ENCODE measurements at places on chromosomes 11 and 22.

DNA sequence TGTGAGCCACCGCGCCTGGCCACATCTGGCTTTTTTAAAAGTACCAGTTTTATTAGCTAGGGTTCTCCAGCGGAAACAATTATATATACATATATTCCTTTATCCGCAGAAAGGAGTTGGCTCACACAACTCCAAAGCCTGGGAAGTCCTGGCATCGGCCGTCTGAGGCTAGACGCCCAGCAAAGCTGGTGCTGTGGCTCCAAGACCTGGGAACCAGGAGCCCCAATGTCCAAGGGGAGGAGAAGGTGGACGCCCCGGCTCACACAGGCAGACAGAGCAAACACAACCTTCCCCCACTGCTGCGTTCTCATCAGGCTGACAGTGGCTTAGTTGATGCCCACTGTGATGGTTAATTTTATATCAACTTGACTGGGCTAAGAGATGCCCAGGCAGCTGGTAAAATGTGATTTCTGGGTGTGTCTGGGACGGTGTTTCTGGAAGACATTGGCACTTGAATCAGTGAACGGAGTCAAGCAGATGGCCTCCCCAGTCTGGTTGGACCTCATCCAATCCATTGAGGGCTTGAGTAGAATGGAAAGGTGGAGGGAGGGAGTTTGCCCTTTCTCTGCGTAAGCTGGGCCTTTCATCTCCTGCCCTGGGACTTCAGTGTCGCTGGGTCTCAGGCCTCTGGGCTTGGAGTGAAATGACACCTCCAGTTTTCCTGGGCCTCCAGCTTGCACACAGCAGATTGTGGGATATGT lies 904.4 kb downstream of the BRD1 start:
- no peak for DNase-seq

GRCh38 chr11:34632105-34632791 lies 11.4 kb downstream of the EHF start:
- DNase-seq = no peak

GRCh38 chr11:39617971-39618370 lies 1841.5 kb downstream of the LRRC4C start:
- DNase-seq = no peak

DNA sequence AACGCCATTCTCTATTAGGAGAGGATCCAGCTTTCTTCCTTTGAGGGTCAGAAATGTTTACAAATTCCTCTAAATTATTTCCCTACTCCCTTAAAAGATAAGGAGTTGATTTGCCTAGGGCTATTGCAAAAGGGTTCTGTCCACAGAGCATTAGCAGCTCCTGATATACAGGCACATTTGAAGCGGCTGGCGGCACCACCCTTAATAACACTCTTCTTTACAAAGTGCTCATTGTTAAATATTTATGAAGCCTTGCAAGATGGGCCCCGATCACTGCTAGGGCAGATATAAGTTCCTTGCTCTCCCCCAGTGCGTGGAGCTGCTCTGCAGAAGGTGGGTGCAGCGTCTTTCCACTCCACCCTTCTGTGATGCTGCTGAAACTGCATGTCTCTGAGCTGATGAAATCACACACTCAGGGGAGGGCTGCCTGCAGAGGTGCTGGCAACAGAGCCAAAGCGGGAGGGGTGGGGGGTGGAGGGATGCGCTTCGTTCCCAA lies 116.7 kb upstream of the NTM start:
- DNase-seq = no peak

DNA sequence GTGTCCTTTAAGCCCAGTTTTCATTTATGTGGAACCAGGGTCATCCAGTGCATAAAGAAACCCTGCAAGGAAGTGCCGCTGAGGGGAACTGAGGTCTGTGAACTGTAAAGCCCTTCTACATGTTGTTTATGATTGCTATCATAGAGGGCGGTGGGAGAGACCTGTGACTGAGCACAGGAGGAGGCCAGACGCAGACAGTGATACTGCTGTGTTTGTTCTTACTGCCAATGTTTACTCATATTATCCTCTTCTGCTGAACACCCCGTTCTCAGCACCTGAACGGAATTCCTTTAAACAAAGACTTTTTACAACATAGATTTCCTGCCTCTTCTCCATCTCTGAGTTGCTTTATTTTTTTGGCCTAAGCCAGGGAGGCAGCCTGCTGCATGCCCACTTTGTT lies 967 bp upstream of the GALNT18 start:
- no peak for DNase-seq

GRCh38 chr11:65912845-65913244 lies 6.0 kb downstream of the C11orf68 start:
- no peak for DNase-seq

GRCh38 chr11:103947546-103947919 lies 88.9 kb upstream of the DDI1 start:
- no peak for DNase-seq

DNA sequence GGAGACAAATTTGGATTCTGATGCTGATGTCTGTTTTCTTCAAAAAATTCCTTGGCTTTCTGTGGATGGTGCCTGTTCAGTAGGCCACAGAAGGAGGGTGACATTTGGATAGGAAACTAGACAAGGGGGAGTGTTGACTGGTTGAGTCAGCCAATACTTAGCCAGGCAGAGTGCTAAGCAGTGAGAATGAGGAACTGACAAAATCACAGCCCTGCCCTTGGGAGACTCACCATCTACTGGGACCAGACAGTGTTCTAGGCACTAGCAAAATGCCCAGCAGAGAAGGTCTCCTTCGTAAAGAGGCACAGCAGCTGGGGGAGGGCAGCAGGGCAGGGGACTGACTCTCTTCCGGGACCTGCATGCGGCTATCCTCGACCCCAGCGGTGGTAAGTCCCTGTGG lies 190.2 kb downstream of the DSCAML1 start:
- DNase-seq = no peak

GRCh38 chr22:44549701-44550100 lies 51.7 kb upstream of the RTL6 start:
- DNase-seq = no peak

- DNase-seq = no peak
These were observed 108.9 kb downstream of the CCDC81 start for GRCh38 chr11:86483610-86483939.

GRCh38 chr22:27454807-27455450 lies 346.6 kb downstream of the MN1 start:
- DNase-seq = no peak

DNA sequence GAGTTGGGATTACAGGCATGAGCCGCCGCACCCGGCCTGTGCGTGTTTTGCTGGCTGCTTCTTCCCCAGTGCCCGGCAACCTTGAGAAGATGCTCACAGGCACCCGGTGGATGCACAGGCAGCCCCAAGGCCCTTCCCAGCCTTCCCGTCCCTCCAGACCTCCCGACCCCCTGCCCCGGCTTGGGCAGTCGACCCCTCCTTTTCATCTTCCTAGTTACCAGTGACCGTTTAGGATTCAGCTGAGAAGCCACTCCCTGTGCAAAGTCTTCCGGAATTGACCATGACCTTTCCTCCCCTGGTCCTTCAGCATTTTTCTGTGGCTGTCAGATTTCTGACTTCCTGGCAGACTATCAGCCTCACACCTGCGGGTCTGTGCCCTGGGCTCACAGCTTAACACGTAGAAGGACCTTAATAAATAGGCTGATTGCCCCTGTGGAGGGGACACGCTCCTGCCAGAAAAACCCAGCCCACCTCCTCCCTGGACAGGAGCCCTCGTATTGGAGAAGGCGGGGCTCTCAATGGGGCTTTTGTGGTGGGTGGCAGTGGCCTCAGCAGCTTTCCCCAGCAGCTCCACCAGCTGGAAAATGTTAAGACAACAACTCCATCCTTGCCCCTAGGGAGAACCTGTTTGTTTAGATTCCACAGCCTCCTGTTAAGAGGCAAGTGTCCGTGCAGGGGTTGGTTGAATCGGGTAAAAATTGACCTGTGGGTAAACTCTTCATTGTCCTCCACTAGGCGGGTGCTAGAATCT lies 10.4 kb upstream of the ANO1 start:
- no peak for DNase-seq

- no peak for DNase-seq
These were observed 33.9 kb downstream of the FLRT1 start for GRCh38 chr11:64069401-64070313.

DNA sequence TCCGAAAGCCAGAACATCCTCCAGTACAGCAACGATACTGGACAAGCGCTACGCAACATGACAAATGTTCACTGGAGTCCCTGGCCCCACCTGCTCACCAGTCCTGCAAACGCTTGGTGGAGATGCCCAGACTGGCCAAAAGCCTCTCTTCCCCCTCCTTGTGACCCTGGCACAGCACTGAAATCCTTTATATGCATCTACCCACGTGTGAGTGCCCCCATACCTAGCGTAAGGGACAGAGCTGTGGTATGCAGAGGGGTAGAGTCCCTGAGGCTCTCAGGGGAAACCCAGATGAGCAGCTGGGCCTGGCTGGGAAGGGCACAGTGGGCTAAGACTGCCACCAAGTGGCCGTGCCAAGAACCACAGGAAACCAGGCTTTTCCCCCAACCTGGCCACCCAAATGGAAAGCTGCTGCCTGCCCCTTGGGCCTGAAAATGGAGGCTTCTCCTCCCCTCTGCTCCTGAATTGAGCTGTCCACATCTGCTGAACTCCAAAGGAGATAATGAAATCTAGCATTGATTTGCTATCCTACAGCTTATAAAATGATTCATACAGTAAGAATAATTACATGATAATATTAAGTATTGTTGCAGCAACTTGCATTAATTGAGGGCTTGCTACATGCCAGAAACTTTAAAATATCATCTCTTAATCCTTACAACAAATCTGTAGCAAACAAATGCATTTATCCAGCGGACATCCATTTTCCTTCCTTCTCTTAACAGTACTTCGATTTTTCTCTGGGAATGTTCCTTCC lies 24.8 kb upstream of the TTC12 start:
- peak; percentile 67 for DNase-seq

GRCh38 chr11:50074161-50074560 lies 41.5 kb downstream of the OR4C45 start:
- DNase-seq = no peak

GRCh38 chr11:75597636-75598035 lies 35.6 kb downstream of the SERPINH1 start:
- DNase-seq = peak; percentile 18

DNA sequence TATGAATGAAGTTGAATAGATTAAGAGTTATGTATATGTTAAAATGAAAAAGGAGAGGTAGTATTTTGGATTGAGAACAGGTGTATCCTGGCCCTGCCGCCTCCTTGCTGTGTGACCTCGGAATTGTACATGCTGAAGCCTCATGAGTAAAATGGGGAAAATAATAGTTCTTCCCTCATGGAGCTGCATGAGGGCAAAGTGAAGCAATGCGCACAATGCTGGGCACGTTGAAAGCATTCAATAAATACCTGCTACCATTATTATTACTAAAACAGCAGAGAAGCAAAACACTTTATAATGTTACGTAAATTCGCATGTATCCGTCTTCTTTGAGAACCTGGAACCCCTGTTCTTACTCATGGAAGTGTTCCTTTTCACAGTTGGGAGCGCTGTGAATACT lies 5.7 kb downstream of the AMOTL1 start:
- DNase-seq = no peak

GRCh38 chr11:76567261-76567660 lies 103.3 kb downstream of the LRRC32 start:
- no peak for DNase-seq

DNA sequence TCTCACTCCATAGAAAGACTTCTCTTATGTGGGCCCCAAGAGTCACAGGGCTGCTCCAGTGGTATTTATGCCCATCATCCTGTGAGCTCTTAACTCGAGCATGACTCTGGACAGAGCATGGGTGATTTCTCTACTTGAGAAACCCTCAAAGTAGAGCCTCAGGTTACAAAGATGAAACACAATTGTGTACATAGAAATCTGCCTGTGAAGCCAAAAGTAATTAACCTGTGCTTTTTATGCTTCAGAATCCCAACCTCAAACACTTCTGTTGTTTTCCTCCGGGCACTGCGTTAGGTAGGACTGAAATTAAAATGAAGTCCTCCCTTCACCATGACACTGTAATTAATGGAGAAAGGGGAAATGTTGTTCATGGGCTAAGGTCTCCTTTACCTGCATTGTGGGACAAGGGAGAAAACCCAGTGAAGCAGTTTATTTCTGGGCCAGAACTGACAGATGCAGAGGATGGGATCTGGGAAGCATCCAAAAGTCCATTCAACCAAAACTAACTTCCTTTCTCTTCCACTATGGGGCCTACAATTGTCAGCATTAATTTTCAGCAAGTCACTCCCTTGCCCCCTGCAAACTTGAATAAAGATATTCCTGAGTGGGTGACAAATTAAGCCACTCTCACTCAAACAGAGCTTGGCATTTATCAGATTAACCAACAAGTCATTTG lies 24.1 kb upstream of the POU2AF1 start:
- DNase-seq = no peak

DNA sequence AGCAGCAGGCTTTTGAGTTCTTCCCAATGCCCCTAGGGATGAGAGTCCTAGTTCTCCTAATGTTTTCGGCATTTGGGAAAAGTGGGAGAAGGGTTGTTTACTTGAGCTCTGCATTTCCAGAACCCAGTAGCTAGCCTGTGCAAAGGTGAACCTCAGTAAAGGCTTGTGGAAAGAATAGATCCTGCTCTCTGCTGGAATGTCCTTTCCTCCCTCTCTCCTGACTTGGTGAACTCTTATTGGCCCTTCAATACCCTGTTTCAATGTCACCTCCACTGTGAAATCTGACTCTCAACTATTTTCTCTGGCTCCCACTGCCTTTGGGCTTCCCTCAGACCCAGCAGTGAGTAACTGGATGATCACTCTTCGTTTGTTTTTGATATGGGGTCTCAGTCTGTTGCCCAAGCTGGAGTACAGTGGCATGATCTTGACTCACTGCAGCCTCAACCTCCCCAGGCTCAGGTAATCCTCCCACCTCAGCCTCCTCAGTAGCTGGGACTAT lies 2.4 kb upstream of the UVRAG start:
- no peak for DNase-seq

GRCh38 chr11:69052343-69053168 lies 3.8 kb downstream of the TPCN2 start:
- DNase-seq = no peak

DNA sequence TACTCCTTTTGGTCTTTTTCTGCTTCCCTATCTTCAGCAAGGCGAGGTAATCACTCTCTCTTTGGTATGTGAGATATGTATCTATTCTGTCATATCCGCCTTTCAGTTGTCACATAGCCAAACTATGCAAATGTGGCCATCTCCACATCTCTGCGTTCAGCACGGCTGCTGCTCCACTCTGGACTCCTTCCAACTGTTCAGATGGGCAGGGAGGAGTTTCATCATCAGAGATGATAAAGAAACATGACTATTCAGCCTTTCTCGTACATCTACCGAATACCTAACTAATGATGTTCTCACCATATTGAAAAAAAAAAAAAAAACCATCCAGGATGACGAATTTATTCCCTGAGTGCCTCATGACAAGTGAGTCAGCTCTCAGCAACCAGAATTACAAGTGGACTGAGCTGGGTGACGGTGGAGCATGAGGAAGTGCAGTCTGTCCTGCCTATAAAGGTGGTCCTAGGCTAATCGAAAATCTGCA lies 899.6 kb downstream of the OPCML start:
- DNase-seq = no peak
